ENCODE measurements at places on chromosomes 16 and 17. TPM values are rescaled to one million over a fixed set of nuclear protein-coding genes. Genes with fewer than 3 reads are reported as not detected.

Gene CDH8
- polyA plus RNA-seq = 20.0 TPM

Gene PLCD3
- 0.31 TPM for polyA plus RNA-seq

Gene PRCD
- polyA plus RNA-seq = 4.9 TPM

Gene DNAAF1
- 2.7 TPM for polyA plus RNA-seq

Gene DHX8
- polyA plus RNA-seq = 111 TPM

Gene RRAD
- not detected for polyA plus RNA-seq

Gene HOXB3
- polyA plus RNA-seq = not detected

Gene SECTM1
- not detected for polyA plus RNA-seq

Gene CDRT15
- polyA plus RNA-seq = not detected

Gene ZNF469
- not detected for polyA plus RNA-seq

Gene TBC1D3K
- not detected for polyA plus RNA-seq

Gene HAGHL
- polyA plus RNA-seq = 3.0 TPM

Gene CACNA1H
- not detected for polyA plus RNA-seq

Gene CCL8
- not detected for polyA plus RNA-seq

Gene CTRB1
- polyA plus RNA-seq = not detected

Gene GNAO1
- 364 TPM for polyA plus RNA-seq

Gene STAT5A
- polyA plus RNA-seq = not detected

Gene CCDC154
- polyA plus RNA-seq = not detected

Gene GSG1L
- not detected for polyA plus RNA-seq

Gene NDUFB10
- 199 TPM for polyA plus RNA-seq

Gene OR2C1
- not detected for polyA plus RNA-seq

Gene CNTNAP1
- polyA plus RNA-seq = 6.8 TPM

Gene ZNF750
- polyA plus RNA-seq = not detected

Gene KRTAP2-2
- not detected for polyA plus RNA-seq

Gene CA7
- 15.9 TPM for polyA plus RNA-seq

Gene TLCD1
- 3.5 TPM for polyA plus RNA-seq

Gene DOC2B
- polyA plus RNA-seq = 2.2 TPM

Gene KRTAP2-4
- not detected for polyA plus RNA-seq

Gene PLLP
- polyA plus RNA-seq = 0.55 TPM

Gene TMEM88
- polyA plus RNA-seq = not detected

Gene CHD9NB
- not detected for polyA plus RNA-seq

Gene SNAI3
- not detected for polyA plus RNA-seq

Gene MT1H
- not detected for polyA plus RNA-seq

Gene CCL18
- not detected for polyA plus RNA-seq

Gene SOX8
- polyA plus RNA-seq = 0.13 TPM

Gene OR4D1
- polyA plus RNA-seq = 0.48 TPM

Gene DDX19B
- 8.2 TPM for polyA plus RNA-seq

Gene DNAI2
- polyA plus RNA-seq = not detected

Gene CTF1
- polyA plus RNA-seq = 0.15 TPM

Gene CHST6
- polyA plus RNA-seq = not detected

Gene RCVRN
- polyA plus RNA-seq = not detected

Gene CLEC10A
- not detected for polyA plus RNA-seq

Gene MATCAP1
- 12.0 TPM for polyA plus RNA-seq

Gene SPIRE2
- 0.84 TPM for polyA plus RNA-seq

Gene APOBR
- not detected for polyA plus RNA-seq

Measured in Purkinje cell (primary cell).